ENCODE measurements at places on chromosomes 3 and 15.

- no peak for DNase-seq
Observed at GRCh38 chr3:141686466-141687291, 51.4 kb upstream of the RNF7 start.

DNA sequence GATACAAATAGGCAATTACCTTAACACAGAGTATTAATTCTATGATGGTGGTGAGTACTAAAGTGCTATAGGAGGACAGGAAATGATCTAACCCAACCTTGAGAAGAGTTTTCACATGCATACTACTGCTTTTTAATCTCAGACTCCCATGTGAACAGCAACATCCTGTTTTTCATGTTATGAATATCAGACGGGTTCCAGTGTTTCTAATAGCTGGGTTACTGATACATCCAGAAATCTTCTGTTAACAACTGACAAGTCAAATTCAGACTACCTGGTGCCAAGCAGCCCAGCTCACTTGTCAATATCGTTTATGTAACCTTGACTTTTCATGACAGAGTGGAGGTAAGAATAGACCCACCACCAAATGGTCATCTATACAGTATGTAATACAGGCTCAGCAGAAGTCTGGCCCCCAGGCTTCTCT lies 220.2 kb upstream of the COL8A1 start:
- DNase-seq, result no peak

DNA sequence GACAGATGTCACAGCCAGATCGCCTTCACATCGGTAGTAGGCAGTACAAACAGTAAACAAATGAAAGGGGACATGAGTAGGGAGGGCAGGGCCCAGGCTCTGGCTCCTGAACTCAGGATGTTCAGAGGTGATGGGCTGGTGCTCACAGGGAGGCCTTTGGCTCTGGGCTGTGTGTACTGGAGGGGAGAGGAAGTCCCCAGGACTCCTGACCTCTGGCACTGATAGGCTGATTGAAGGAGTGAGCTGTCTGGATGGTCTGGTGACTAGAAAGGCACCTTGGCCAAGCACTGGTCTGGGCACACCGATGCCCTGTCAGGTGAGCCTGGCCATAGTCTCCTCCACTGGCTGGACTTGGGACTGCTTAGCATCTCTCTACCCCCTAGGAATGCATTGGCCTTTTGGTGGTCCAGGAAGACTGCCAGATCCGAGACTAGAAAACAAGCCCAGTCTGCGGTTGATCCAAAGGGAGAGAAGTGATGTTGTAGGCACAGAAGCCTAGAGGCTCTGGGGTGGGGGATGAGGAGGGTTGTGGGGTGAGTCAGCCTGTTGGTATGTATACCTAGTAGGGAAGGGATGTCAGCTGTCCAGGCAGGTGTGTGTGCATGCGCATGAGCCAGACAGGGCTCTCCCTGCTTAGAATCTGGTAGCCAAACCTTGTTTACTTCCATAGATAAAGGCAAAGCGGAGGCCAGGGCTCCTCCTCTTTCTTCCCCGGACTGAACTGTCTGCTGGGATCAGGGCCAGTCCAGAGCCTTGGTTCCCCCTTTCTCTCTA lies 1.9 kb downstream of the SPINT1 start:
- DNase-seq, result no peak

DNA sequence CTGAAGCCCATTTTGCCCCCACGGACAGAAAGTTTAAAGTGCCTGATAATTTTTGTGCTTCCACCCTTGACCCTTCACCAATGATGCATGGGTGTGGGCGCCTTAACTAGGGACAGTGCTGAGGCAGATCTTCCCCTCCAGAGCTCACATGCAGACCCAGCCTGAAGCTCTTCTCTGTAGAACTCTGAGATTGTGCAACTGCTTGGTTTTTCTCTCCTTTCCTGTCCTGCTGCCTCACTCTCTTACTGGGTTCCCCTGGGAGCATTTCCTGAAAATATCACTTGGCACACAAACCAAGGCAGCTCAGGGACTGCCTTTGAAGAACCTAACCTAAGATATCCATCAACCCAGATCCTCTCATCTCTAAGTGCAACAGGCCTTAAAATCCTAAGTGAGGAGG lies 220.3 kb upstream of the STT3B start:
- DNase-seq, result no peak

DNA sequence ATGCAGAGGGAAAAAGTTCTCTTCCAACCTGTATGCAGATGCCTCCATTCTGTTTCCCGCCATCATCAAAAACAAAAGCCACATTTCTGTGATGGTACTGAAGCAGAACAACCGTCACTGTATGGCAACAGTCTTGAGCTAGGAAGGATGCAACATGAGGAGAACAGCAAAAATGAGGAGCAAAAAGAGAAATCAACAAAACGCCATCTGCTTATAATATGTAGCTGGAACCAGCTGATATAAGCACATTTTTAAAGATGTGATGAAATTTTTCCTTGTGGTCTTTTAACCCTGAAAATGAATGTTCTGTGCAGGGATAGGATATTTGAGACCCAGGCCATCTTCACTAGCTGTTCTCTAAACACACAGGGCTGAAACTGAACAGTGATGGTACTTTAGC lies 287.0 kb downstream of the ZIC4 start:
- no peak for DNase-seq

GRCh38 chr15:40343512-40343911 lies 2.8 kb upstream of the CCDC9B start:
- DNase-seq, result no peak

DNA sequence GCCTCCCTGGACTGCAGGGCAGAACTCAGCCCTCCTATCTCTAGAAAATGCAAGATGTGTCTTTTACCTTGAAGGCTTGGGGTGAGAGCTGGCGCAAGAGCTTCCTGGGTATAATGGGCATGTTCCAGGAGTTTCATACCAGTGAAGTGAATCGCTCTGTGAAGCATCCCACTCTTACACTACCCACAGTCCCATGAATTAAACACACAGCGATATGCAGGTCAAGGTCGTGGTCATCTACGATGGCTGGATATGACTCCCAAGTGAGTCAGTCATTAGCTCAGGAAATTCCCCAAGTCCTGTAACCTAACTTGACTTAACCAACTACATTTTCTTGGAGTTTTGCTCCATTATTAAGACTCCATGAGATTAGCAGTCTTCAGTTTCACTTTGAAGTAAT lies 439.7 kb downstream of the NTRK3 start:
- no peak for DNase-seq

DNA sequence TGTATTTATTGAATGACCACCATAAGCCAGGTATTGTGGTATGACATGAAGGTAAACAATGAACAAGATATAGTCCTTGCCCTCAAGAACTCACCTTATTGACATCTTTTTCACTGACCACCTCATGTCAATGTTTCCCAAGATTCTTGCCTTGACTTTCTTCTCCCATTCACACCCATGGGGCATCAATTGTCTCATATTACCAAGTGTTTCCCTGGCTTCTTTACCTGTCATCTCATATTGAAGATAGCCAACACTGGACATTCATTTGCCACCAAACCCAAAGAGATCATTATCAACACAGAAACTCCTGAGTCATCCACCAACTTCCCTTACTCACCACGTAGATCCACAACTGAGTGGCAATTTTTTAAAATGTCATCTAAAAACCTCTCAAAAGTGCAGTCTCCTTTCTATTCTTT lies 2.2 kb downstream of the EFHB start:
- DNase-seq, result no peak

GRCh38 chr3:69542089-69542804 lies 156.4 kb upstream of the FRMD4B start:
- DNase-seq, result no peak

- DNase-seq, result no peak
Observed at GRCh38 chr3:115713284-115713683, 90.0 kb downstream of the GAP43 start.

DNA sequence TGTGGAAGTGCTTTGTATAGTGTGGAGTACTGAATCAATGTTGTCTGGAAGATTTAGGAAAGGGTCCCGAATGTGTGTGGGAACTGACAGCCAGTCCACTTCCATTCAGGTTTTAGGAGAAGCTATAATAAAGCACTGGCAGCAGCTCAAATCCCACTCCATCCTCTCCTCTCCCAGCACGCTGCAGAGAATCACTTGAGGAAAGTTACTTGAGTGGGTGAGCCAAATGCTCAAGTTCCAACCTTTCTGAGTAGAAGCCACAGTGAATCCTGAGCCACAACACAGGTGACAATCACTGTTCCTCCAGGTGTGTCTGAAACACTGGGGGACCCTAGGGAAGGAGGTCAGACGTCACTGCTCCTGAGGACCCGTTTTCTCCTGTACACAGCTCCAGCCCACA lies 106.5 kb downstream of the TIGIT start:
- DNase-seq, result no peak

GRCh38 chr3:101567528-101568317 lies 6.1 kb downstream of the TRMT10C start:
- no peak for DNase-seq

DNA sequence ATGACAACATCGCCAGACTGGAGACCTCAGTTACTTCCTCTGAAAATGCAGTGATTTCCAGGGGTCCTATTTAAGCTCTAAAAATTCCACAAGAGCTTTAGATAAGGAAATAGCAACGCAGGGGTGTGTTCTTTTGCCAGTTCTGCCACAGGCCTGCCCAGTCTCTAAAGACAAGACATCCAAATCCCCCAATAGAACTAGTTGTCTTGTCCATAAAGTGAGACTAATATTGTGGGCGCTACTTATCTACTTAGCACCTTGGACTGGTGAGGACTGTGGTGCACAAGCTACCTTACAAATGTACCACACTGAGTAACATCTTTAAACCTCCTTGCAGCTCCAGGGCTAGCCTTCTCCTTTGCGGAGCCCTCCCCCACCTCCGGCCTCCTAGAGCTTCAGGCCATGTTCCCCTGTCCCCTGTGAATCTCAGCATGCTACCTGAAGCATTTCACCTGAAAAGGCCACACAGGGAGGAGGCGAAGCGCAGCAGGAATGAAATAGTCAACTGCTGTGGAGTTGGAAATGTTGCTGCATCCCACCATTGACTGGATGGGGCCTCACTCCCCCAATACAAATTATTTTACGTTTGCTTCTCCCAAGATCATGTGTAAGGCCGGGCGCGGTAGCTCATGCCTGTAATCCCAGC lies 9.6 kb upstream of the LRRC2 start:
- no peak for DNase-seq

DNA sequence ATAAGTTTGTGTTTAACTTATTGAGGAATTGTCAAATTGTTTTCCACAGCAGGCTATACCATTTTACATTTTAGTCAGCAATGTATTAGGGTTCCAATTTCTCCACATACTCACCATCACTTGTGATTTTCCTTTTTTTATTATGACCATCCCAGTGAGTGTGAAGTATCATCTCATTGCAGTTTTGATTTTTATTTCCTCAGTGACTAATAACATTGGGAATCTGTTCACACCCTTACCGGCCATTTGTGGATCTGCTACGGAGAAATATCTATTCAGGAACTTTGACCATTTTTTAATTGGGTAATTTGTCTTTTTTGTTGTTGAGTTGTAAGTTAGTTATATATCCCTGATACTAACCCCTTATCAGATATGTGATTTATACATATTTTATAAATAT lies 54.8 kb upstream of the LMCD1 start:
- DNase-seq, result no peak

- DNase-seq, result no peak
Observed at GRCh38 chr3:61055447-61055846, 195.8 kb downstream of the FHIT start.

- no peak for DNase-seq
Observed at GRCh38 chr3:34020726-34021680, 222.6 kb downstream of the PDCD6IP start.

- DNase-seq, result peak; percentile 28
Observed at GRCh38 chr15:71804695-71805470, 5.5 kb upstream of the NR2E3 start.

- DNase-seq, result no peak
Observed at GRCh38 chr3:40680685-40681657, 156.2 kb downstream of the ZNF621 start.

GRCh38 chr3:171321559-171322360 lies 138.4 kb downstream of the TNIK start:
- DNase-seq, result peak; percentile 32

DNA sequence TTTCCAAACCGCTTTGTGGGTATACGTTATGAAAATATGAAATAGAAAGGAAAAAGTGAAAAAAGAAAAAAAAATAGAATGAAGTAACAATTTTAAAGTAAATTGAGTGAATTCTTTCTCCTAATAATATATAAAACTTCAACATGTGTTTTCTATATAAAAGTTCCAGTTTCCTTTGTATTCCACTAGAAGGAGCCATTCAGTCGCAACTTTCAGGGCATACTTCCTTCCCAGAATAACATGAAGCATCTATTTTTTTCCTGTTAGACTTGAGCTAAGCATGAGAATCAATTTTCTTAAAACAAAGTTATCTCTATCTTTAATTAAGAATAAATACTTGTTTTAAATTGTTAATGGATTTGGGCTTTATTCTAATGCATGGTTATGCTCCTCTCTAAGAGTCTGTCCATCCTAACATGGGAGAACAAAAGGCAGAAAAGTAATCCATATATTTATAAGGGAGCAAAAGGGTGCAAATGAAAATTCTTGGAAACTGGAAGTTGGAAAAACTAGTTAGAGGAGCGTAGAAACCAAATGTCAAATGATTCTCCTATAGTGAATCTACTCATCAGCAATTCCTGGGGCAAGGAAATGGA lies 16.0 kb upstream of the VGLL3 start:
- DNase-seq, result peak; percentile 25

- DNase-seq, result no peak
Observed at GRCh38 chr3:48548126-48548525, 8.5 kb downstream of the PFKFB4 start.

DNA sequence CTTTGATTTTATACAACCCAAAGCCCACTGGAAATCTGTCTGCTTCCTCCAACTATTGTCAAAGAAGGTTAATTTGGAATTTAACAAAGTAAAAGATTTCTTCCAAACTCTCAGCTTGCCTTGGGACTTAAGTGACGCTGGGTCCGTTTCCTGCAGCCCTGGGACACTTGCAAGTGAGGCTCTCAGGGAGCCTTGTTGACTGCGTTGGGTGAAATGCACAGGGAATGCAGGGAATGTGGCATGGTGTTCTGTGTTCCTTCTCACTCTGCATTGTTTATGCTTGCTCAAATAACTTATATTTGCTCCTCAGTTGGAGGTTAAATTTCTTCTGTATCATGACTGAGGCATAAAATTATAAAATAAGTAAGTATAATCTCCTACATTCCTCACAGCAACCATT lies 60.9 kb upstream of the TJP1 start:
- no peak for DNase-seq

DNA sequence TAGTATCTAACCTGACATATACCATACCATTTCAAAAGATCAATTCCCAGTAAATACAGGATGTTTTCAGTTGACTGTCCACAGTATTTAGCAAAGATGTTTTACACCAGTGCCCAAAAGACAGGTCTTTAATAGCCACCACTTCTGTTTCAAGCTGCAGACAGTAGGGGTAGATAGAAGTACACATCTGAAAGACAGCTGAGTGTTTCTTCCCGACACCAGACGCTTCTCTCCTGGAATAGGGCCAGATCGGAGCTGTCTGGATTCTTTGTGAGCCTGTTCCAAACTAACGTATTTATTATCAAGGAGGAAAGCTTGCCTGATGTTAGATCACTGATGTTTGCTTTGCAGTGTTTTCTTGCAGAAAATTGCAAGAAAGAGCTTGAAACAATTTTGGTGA lies 136.1 kb upstream of the RBMS3 start:
- DNase-seq, result no peak

Data from HAP-1 (cell line).